Hematopoietic multipotent progenitor cell treated with erythropoietin and hydrocortisone succinate and interleukin-3 and kit ligand, for 17 days (in vitro differentiated cells): ENCODE measurements at places on chromosomes 7 and 10.

GRCh38 chr7:133386205-133386604, 133.3 kb downstream of the EXOC4 start:
- no peak for DNase-seq

DNA sequence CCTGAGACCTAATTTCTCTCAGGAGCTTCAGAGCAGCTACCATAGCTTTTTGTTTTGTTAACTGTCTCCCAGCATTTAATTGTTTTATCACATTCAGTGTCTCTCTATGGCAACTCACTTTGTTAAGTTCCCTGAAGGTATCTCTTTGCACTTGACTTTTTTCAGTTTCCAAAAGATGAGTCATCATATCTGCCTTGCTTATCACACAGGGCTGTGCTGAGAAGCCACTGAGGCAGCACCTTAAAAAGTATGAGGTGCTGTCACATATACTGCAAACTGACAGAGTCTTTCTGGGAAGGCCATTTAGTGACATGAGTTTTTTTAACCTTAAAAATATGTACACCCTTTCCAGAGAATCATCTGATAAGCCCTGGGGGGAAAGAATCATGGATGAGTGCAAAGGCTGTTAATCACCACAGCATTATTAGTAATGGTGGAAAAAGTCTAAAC, 56.8 kb downstream of the PPP1R3C start:
- no peak for DNase-seq

DNA sequence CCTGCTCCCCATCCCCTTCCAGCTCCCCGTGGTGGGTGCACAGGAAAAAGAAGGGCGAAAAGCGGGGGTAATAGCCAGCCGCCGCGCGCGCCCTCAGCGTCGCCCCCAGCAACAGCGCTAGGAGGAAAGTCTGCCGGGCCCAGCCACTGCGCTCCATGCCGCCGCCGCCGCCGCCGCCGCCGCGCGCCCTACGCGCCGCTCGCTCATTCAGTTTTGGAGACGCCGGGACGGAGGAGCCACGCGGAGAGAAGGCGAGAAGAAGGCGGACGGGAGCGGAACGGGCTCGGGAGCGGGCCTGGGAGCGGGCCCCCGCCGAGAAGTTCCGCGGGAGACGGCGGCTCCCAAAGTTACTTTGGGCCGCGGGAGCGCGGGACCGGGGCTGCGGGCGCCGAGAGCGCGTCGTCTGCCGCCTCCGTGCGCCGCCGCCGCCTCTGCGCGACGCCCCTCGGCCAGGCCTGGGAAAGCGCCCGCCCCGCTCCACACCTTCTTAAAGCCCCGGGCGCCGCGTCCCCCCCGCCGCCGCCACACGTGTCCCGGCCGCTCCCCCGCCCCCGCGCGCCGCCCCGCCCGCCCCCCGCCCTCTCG, at the start of gene RELN:
Gene RELN, minus strand, starts transcription at position 459 of the 585 bp plus-strand sequence. Its CDS starts 302 bp downstream, at position 157.
- no peak for DNase-seq

- DNase-seq = no peak
Observed at GRCh38 chr10:3215153-3215775, 42.7 kb upstream of the PITRM1 start.

DNA sequence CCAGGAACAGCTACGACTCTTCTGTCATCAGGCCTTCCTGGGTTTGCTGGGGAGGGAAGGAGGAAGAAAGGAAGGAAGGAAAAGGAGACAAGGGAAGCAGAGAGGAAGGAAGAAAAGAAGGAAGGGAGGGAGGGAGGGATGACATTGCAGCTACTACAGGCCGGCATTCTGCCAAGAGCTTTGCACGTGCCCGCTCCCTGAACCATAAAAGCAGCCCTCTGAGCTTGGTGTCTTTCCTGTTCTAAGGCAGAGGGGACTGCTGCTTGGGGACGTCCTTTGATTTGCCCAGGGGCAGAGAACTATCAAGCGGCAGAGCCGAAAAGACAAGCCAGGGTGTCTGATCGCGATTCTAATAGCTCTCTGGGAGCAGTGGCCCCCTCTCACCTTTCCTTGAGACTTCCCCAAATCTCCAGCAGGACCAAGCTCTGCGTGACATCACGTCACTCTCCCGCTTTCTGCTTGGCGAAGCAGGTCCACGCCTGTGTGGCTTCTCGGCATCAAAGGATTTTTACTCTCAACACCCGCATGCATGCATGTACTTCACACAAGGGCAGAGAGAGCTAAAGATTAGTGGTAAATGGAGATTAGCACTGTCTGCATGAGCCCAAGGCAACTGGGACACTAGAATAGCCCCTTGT, 167.8 kb upstream of the AUTS2 start:
- no peak for DNase-seq

GRCh38 chr7:117630907-117631564, 151.2 kb downstream of the CFTR start:
- no peak for DNase-seq

- peak; percentile 91 for DNase-seq
Observed at GRCh38 chr7:139118234-139118804, 8.8 kb upstream of the ZC3HAV1 start.

- no peak for DNase-seq
Observed at GRCh38 chr7:70322856-70323255, 724.6 kb downstream of the AUTS2 start.

DNA sequence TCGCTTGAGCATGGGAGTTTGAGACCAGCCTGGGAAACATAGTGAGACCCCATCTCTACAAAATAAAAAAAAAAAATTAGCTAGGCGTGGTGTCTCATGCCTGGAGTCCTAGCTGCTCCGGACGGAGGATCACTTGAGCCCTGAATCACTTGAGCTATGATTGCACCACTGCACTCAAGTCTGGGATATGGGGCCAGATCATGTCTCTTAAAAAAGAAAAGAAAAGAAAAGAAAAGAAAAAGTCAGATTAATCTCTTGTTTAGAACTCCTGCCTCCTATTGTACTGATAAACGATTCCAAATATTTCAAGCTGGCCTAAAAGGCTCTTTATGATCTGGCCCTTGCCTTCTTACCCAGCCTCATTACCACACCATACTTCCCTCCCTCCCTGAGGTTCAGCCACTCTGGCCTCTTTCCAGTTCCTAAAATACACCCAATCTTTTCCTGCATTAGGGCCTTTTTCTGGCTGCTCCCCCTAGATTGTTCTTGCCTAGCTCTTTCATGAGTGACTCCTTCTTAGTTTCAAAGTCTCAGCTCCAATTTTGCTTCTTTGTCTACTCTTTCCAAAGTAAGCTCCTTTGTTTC, 41.7 kb downstream of the VCL start:
- no peak for DNase-seq

DNA sequence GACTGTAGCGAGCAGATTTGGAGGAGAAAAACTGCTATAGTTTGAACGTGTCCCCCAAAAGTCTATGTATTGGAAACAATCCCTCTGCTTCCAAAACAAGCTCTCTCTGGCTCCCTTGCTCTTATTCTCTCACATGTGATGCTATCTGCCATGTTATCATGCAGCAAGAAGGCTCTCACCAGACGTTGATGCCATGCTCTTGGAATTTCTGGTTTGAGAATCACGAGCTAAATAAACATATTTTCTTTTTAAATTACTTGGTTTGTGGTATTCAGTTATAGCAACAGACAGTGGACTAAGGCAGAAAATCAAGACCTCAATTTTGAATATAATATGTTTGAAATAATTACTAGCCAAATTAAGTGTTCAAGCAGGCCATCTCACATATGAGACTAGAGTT, 17.5 kb upstream of the GNAT3 start:
- no peak for DNase-seq

DNA sequence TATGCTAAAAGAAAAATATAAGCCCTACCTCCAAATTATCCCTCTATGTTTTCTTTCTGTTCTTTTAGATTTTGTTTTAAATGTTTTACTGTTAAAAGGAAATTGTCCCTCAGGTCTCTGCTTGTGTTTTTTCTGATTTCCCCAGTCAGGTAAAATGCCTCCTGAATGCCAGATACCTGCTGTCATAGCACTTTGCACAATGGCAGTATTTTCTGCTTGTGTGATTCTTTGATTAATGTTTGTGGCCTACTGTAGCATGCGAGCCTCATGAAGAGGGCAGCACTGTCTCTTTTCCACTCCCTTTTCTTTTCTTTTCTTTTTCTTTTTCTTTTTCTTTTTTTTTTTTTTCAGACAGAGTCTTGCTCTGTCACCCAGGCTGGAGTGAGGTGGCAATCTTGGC, 71.2 kb downstream of the TEX36 start:
- DNase-seq = no peak

- no peak for DNase-seq
Observed at GRCh38 chr7:36979810-36980248, 255.5 kb upstream of the AOAH start.

DNA sequence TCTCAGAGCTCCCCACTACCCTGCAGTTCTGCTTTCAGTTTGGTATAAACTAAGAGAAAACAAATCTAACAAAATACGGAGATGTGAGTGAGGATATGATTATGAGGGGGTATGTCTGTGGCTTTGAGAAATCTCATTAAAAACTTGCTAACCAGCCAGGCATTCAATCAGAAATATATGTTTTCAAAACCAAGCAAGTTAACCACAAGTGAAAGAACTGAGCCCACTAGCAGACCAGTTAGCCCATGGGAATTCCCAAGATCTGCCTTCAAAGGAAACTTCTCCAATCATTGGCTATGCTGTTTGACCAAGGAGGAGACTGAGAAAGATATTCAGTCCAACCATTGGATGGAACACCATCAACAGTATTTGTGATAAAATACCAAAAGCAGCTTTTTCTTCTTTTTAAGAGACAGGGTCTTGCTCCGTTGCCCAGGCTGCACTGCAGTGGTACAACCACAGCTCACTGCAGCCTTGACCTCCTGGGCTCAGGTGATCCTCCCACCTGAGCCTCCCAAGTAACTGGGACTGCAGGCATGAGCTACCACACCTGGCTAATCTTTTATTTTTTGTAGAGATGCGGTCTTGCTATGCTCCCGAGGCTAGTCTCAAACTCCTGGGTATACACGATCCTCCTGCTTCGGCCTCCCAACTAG, 41.2 kb downstream of the FGFR2 start:
- no peak for DNase-seq

DNA sequence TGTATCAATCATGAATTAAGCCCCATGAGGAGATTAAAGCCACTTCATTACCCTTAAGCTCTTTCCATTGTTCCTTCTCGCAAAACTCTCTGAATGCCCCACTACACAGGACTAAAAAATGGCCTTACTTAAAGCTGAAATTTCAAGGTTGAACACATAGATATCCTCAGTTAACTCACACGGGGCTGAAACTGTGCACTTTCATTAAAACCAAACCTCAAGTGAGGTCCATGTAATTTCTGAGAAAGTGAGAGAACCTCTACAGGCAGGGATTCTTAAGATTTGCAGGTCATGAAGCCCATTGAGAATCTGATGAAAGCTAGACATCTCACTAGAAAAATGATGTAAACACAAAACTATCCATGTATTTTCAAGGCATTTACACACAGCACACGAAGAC, 15.9 kb downstream of the DENND11 start:
- DNase-seq = no peak

GRCh38 chr10:119450606-119451299, 91.8 kb downstream of the RGS10 start:
- no peak for DNase-seq

- no peak for DNase-seq
Observed at GRCh38 chr10:98086837-98087708, 47.4 kb upstream of the R3HCC1L start.

DNA sequence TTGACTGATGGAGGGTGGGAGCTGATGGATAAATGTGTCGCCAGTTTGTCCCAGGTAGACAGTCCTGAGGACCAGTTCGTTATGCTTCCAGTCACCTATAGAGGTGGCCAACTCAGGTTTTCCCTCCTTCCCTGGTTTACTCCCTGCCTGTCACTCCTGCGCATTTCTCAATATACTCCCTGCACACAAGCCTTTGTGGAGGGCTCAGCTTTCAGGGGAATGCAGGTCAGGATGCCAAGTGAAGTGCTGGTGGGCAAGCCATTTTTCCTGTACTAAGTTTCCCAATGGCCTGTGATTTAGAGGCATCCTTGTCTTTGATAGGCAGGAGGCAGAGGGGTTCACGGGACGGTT, 473.5 kb upstream of the ZMIZ1 start:
- DNase-seq = no peak

- DNase-seq = no peak
Observed at GRCh38 chr7:133822868-133823552, 304.1 kb upstream of the LRGUK start.

DNA sequence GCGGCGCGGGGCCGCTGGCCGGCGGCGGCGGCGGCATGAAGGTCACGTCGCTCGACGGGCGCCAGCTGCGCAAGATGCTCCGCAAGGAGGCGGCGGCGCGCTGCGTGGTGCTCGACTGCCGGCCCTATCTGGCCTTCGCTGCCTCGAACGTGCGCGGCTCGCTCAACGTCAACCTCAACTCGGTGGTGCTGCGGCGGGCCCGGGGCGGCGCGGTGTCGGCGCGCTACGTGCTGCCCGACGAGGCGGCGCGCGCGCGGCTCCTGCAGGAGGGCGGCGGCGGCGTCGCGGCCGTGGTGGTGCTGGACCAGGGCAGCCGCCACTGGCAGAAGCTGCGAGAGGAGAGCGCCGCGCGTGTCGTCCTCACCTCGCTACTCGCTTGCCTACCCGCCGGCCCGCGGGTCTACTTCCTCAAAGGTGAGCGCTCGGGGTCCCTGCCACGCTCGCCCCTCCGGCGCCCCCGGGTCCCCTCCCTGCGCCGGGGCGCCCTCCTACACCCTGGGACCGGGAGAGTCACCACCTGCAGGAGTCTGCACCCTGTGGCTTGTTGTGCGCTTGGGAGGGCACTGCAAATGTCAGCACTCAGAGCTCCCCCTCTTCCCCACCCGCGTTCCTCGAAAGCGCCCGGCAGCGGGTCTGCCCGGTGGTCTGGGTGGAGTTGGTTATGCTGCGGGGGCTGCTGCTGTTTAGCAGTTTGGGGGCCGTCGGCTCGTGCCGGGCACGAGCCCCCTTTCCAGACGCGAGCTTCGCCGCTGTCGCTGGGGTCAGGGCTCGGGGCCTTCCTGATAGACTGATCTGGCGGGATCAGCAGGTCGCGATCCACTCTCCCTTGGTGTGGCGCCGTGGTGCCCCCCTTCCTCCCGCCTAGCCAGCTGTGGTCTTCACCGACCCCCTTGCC, 627 bp downstream of the DUSP5 start:
- no peak for DNase-seq

DNA sequence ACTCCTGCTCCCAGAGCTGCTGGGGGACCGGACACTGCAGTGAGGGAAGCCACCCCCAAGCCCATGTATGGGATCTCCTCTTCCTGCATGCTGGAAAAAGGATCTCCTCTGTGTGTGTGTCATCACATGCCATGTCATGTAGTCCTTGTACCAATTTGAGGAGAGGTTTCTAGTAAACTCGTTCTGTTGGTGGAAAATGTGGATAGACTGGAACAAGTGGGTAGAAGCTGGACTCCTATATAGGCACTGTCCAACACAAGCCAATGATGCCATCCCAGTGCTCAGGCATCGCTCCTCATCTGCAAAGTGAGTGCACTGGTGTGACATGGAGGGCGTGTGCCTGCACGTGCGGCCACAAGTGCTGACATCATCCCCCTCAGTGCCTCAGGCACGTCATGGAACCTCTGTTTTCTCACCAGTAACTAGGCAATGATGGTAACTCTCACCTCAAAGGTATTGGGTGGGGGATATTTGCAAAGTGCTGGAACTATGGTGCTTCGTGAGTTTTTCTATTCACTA, 19.3 kb downstream of the MYO1G start:
- DNase-seq = no peak

DNA sequence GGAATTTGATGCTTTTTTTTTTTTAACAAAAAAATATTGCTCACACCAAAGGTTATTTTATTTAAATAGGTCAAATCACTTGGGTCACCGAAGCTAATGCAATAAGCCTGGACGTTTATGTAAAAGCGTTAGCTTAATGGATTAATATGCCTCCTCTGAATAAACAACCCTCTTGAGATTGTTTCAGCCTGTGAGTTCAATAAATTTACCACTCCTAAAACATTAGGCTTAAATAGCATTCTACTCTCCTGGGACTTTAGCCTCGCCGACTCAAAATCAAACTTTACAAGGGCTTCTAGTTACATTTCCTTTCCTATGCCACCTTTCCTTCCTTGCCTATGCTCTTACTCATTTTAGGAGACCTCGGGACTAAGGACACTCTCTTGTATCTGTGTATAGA, 79.3 kb downstream of the DNAJB9 start:
- no peak for DNase-seq
